EL (cell line): ENCODE measurements at places on chromosomes 12 and 14.
A peak's percentile ranks its signal among the peaks of the same experiment; 100 is the strongest.

DNA sequence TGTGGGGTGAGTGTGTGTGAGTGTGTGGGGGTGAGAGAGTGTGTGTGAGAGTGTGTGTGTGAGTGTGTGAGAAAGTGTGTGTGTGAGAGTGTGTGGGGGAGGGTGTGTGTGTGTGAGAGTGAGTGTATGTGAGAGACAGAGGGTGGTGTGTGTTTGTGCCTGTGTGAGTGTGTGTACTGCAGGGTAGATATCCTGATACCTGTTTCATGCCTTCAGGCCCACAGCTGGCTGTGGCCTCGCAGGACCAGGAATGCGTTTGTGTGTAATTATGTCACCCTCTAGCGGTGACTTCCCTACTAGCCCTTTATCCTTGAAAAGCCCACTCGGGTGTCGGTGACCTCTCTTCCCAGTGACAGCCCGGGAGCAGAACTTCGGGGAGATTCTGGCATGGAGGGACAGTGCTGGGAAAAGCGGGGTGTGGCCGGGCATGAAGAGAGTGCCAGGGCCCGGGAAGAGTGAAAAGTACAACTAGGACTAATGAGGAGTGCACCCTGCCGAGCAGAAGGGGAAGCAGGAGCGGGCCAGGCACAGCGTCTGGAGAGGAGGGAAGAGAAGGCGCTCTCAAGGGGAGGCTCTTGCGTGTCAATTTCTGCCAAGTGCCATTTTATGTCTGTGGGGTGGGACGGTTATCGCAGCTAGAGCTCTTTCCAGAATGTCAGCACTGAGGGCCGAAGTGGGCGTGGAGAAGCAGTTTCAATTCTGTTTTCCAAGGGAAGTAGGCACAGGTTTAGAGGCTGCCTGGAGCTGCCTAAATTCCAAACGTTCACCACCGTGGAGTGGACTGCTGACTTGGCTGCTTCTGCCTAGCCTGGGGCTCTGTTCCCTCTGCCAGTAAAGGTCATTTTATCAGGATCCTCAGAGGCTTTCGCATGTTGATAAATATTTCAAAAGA lies 11.0 kb upstream of the FBXL14 start:
- peak; percentile 88 for DNase-seq

DNA sequence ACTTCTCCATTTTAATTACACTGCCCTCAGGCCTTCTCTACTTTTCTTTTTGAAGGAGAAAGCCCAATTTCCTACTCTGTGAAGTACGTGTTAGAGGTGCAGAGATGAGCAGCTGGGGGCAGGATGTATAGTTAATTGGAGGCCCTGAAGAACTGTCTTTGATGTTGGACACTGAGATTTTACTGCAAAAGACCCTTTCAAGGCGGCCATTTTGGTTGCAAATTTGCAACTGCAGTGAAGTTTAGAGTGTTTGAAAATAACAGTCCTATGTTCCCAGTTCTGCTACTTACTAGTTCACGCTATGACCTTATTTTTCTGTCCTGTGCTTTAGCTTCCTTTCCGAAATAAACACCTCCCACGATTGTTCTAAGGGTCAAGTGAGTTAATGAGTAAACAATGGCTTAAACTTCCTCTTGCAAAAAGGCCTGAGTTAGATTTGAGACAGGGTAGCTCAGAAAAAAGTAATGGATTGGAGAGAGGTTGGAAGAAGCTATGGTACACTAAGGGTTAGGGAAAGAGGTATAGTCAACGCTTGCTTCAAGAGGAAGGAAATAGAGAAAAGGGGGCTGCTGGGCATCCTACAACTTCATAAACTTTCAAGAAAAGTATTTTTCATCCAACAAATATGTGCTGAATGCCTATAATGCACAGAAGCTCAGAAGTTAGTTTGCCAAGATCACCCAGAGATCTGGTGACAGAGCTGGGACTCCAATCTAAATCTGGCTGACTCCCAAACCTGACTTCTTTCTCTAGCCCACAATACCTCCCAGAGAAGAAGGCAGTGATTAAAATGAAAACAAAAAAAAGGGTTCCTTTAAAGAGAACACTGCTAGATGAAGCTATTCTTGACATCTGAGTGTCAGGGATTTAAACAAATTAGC lies 26.4 kb upstream of the DICER1 start:
- no peak for DNase-seq

- DNase-seq = no peak
These were observed 214.6 kb upstream of the PRKD1 start for GRCh38 chr14:30142216-30142615.

DNA sequence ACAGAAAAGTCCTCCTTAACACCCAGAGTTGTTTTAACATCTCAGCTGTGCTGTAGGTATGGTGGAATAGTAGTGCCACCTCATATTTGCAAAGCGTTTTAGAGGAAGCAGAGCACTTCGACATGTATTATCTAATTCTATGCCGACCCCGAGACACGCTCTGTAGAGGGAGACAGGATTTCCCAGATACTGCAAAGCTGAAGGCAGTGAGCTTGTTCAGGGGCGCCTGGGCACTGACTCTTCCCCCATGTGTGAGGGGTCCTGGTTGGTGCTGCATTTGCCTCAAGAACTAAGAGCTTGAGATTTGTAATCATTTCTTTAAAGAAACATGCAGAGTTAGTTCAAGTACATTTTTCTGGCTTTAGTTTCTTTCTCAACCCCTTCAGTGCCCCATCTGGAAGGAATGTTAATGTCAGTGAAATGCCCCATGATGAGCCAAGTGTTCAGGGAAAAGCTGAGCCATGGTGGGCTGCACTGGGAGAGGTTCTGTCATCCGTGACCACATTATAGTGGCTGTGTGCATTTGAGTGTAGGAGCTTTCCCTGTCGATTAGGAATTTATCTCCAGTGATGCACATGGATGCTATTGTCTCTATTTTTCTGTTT lies 66.3 kb downstream of the MBIP start:
- peak; percentile 16 for DNase-seq

DNA sequence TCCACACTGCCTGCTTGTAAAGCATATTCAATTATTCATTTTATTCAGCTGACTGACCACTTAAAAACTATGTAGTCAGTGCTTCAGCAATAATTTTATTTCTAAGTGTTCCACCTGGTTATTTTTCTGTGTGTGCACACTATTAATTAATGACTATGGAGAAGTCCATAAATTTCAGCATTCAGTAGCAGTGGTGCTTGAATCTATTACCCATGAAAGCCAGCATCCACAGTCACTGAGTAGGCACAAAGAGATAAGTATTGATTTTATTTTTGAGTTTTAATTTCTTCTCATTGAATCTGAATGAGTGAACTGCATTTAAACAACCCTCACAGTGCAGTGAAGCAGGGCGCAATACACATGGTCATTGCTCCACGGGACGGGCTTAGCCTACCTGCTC lies 643.1 kb downstream of the GALC start:
- no peak for DNase-seq

- no peak for DNase-seq
These were observed 72.7 kb downstream of the DYRK2 start for GRCh38 chr12:67721248-67721647.

DNA sequence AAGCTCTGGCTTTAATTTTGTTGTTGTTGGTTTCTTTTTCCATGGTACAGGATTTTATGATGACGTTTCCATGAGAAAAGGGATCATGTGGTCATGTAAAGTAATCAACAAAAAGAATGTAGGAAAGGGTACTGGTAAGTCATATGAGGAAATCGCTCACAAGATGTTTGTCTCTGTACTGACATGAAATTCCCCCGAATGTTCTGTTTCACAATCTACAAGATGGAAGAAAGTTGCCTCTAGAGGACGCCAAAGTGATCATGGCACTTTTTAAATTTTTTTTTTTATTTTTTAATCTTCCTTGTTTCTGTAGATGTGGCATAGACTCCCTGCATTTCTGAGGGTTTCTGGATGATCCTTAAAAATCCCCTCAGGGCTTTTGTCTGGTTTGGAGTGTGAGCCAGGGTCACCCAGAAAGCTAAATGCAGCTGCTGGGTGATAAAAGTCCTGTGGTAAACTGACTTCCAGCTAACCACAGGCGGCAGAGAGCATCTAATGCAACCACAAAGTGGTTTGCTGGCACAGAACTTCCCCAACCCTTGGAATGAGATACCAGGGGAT lies 393.5 kb downstream of the CCDC91 start:
- peak; percentile 92 for DNase-seq

- peak; percentile 23 for DNase-seq
These were observed at the start of gene PPP1R36 for GRCh38 chr14:64549791-64550620. Gene PPP1R36 (plus strand): TSS chr14:64549961. CDS start chr14:64549998, 37 bp downstream.

- DNase-seq = peak; percentile 62
These were observed 28.3 kb upstream of the PPP2R5C start for GRCh38 chr14:101733211-101733610.

GRCh38 chr12:13372386-13372785 lies 175.9 kb downstream of the EMP1 start:
- DNase-seq = no peak

- DNase-seq = no peak
These were observed 234.9 kb downstream of the SUDS3 start for GRCh38 chr12:118611295-118611694.

GRCh38 chr12:117599849-117600248 lies 238.4 kb upstream of the NOS1 start:
- no peak for DNase-seq

DNA sequence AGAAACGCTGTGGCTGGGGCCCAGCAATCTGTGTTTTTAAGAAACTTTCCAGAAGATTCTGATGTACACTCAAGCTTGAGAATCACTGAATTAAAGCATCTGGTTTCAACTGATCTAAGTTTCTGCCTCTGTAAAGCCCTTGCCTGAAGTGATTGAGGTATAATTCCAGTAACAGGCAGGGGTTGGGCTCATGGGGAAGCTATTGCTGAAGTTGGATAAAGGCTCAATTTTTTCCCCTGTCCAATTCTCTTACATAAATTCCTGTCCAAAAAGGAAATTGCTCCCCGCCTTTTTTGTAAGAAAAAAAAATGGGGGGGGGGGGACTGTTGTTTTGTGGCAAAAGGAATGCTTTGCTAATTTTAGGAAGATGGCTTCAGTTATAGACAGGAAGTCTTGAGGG lies 337.4 kb downstream of the NUAK1 start:
- no peak for DNase-seq

DNA sequence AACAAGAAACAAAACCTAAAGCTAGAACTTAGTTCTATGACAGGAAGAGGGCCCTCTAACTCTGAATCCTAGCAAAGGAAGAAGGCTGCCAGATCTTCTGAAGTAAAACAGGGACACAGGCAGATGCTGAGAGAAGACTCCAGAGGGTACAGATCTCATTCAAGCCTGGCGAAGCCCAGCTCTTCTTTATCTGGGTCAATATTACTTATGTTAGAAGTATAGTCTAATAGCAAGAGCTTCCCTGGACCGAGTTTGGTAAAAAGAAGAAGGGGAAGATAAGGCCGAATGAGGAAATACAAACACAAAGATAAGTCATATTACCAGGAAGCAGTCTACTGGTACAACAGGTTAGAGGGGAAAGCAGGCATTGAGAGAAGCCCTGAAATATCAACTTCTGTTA lies 79.9 kb upstream of the CCDC91 start:
- DNase-seq = no peak

GRCh38 chr14:87325741-87326140 lies 667.2 kb downstream of the GALC start:
- no peak for DNase-seq

GRCh38 chr12:47819138-47819895 lies 386 bp downstream of the HDAC7 start:
- peak; percentile 43 for DNase-seq

- DNase-seq = no peak
These were observed 18.7 kb downstream of the TSHR start for GRCh38 chr14:80973931-80974641.

- DNase-seq = peak; percentile 70
These were observed at the start of gene GCH1 for GRCh38 chr14:54902521-54903420. Gene GCH1 (minus strand): TSS chr14:54902826. CDS start chr14:54902663, 163 bp downstream.

GRCh38 chr12:83256562-83256961 lies 569.9 kb downstream of the TMTC2 start:
- no peak for DNase-seq

GRCh38 chr14:54778618-54779345 lies 123.8 kb downstream of the GCH1 start:
- DNase-seq = no peak

DNA sequence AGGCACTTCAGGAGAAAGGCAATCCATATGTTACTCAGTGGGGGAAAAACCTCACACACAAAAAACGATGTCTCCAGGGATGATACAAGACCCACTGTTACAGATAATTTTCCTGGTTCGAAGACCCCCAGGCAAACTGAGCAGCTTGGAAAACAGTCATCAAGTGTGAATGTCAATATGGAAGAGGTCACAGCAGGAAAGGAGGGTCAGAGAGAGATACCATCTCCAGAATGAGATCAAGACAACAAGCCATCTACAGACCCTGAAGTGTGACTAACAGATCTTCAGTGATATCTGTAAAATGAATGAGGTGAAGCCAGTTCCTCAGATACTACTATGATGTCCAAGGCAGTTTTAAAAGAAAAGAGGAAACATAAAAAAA lies 28.6 kb downstream of the GNS start:
- no peak for DNase-seq

DNA sequence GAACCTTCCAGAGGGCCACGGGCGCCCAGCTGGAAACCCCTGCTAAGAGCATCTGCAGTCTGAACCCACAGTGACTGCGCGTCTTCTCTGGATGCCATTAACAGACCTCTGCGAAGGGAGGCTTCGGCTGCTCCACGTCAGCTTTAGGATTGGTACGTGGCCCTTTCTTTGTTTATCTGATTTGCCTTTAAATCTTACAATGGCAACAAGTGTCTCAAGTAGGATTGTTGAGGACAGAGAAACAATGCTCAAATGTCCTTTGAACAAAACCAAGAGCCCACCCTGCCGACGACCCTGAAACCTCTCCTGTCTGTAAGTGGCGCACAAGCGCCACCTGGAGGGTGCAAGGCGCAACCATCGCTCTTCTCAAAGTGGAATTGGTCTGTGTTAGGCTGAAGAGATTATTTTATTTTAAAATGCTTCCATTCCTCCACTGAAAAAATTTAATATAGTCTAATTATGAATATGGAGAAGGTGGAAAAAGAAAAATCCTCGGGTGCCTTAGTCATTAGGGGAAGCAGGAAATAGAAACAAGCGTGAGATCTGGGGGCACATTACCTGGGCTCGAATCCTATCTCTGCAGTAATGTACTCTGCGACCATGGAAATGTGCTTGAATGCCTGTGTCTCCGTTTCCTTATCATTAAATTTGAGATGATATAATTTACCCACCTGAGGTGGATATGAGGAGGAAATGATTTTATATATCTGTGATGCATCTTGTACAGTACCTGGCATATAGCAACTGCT lies 82.6 kb upstream of the PTPRB start:
- DNase-seq = peak; percentile 54

- no peak for DNase-seq
These were observed 107.9 kb upstream of the PMCH start for GRCh38 chr12:102305486-102305885.
